ENCODE measurements at places on chromosomes 16 and 17.

GRCh38 chr16:1176280-1176897, 23.5 kb downstream of the CACNA1H start:
- DNase-seq = no peak

GRCh38 chr16:13425836-13426235, 494.1 kb upstream of the ERCC4 start:
- DNase-seq = no peak

GRCh38 chr16:90043526-90043925, 24.3 kb upstream of the DBNDD1 start:
- peak; percentile 40 for DNase-seq

- no peak for DNase-seq
Measured at GRCh38 chr16:29315046-29315445, 91.5 kb downstream of the NPIPB11 start.

GRCh38 chr16:69443927-69444631, 19.7 kb downstream of the CYB5B start:
- peak; percentile 50 for DNase-seq

Data from mammary epithelial cell (primary cell).